Activated CD4-positive, alpha-beta T cell treated with anti-CD3 and anti-CD28 coated beads, Interleukin-2, amount 50 U/mL, for 1 hour (primary cell): ENCODE measurements at places on chromosomes 7 and 10.

DNA sequence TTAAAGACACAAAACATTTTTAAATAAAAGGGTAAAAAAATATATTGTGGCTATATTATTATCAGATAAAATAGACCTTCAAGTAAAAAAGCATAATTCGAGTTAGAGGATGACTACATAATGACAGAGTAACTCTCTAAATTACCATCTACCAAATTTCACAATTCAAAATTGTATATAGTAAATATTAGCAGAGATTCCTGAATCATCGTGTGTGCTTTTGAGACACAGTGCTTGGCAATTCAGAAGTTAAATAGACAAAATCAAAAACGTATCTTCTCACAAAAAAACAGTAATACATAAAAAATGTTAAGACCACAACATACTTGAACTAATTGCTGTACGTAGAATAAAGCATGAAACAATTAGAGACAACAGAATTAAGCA, 110.4 kb downstream of the AHR start:
- no peak for DNase-seq

DNA sequence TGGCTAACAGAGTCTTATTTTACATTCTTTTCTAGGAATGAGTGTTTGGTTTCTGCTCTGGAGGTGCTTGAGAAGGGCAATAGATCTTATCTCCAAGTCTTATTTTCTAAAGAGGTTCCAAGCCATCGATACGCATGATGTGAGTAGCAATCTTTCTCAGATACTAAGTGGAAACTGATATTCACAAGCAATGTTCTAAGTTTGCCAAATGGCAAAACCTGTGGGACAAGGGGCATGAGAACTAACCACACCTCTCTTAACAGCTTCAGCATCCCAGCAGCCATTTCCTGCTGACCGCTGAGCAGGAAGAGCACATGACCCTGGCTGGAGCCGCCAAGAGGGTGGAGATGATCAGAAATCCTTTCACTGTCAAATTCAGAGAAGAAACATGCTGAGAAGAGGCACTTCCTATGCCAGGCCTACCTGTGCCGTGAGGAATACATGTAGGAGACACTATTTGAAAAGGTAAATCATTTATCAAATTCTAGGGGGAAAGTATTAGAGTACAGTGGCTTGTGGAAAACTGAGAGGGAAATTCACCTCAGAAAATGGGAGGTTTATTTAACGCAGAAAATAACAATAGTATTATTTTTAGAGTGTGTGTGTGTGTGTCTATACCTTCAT, 35.2 kb downstream of the CCDC71L start:
- DNase-seq, result no peak

- DNase-seq, result no peak
Measured at GRCh38 chr7:90955641-90956207, 308.5 kb upstream of the FZD1 start.

GRCh38 chr7:82423446-82423845, 20.1 kb downstream of the CACNA2D1 start:
- no peak for DNase-seq

- no peak for DNase-seq
Measured at GRCh38 chr10:108167766-108168165, 1003.3 kb upstream of the SORCS1 start.

- DNase-seq, result no peak
Measured at GRCh38 chr10:97926055-97926454, 76.4 kb downstream of the GOLGA7B start.

DNA sequence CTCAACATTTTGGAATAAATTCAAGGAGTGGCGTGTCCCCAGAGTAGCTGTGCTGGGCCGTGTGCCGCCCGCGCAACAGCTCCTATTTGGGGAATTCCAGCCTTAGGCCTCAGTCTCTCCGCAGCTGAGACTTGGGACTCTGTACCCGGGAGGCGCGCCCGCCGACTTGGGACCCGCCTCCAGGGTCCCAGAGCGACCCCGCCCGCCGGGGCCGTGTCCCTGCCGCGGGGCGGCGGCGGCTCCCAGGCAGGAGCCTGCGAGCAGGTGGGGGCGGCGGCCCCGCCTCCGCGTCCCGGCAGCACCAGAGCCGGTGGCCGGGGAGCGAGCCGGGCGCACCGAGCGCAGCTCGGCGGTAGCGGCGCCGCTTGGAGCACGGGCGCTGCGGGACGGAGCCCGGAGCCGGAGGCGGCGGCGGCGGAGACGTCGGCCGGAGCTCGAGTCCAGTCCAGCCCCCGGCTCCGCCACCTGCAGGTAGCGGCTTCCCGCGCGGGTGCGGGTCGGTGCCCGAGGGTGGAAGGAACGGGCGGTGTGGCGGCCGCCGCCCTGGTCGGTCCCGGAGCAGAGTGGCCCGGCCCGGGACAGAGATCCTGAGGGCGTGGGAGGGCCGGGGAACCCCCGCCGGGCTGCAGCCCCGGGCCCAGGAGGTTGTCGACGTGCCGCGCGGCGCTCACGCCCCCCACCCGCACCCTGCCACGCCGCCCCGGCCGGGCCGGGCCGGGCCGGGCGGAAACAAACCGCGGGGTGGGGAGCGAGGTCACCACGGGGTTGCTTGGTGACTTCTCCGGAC, at the start of gene WIPF3:
Gene WIPF3 (plus strand): TSS at position 301 of the 787 bp plus-strand sequence. CDS start 28,217 bp downstream, outside the sequence.
- DNase-seq, result no peak
